ENCODE measurements at places on chromosomes 3 and 15.

- DNase-seq = peak; percentile 52
Measured at GRCh38 chr3:150022381-150023238, 51.9 kb upstream of the PFN2 start.

DNA sequence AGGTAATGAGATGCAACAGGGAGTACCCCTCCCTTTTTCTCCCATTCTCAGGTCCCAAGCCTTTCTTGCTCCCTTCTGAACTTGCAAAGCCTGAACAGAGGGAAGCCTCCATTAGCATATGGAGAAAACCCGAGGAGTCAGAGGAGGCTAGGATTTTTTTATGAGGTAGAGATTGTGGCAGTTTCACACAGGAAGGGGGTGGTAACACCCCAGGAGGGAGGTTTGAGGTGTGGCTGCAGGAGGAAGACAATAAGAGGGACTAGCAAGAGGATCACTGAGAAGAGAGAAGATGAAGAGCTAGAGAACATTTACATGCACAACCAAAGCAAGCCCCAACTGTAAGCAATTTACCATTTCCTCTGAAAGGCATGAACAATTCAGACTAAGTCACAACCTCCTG, 322.7 kb downstream of the SV2B start:
- DNase-seq = no peak

DNA sequence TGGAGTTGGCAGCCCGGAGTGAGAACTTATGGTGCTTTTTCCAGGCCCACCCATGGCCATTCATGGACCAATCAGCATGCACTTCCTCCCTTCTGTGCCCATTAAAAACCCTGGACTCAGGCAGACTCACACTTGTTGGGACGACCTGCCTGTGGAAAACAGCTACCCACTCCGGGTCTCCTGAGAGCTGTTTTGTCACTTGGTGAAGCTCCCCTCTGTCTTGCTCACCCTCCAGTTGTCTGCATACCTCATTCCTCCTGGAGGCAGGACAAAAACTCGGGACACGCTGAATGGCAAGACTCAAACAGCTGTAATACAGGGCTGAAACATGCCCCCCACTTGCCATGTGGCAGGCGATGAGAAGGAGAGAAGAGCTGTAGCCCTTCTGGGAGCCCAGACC, 35.2 kb downstream of the ROPN1B start:
- no peak for DNase-seq

DNA sequence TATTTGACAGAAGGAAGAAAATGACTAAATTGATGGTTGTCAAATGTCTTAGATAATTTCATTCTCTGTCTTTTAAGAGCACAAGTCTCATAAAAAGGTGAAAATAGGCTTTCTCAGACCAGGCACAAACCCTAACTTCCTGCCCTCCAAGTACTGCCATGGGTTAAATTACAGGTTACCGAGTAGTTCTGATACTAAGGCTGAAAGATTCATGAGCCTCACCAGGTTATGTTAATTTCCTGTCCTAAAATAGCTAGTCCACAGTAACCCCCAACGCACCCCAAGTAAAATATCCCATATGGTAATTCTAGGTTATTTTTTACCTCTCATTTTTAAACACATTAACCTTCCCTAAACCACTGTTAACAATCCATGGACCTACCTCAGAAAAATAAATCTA, 42.0 kb downstream of the GSK3B start:
- no peak for DNase-seq

DNA sequence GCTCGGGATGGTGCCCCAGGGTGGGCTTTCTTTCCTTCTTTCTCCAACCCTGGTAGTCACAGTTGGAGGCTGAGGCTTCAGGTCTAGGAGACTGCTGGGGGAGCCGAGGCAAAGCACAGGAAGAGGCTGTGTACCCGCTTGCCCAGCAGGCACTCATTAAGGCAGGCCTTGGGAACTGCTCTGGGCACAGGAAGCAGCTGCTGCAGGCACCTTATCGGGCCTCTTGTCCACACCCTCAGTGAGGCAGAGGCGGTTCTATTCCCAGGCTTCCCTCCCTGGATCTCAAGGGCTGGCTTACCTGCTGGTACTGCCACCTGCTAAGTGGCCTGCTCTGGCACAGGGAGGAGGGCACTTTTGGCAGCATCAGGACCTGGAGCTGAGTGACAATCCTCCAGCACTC, 15.8 kb upstream of the GRM2 start:
- DNase-seq = no peak

GRCh38 chr15:98968576-98968975, 39.0 kb downstream of the PGPEP1L start:
- DNase-seq = no peak

DNA sequence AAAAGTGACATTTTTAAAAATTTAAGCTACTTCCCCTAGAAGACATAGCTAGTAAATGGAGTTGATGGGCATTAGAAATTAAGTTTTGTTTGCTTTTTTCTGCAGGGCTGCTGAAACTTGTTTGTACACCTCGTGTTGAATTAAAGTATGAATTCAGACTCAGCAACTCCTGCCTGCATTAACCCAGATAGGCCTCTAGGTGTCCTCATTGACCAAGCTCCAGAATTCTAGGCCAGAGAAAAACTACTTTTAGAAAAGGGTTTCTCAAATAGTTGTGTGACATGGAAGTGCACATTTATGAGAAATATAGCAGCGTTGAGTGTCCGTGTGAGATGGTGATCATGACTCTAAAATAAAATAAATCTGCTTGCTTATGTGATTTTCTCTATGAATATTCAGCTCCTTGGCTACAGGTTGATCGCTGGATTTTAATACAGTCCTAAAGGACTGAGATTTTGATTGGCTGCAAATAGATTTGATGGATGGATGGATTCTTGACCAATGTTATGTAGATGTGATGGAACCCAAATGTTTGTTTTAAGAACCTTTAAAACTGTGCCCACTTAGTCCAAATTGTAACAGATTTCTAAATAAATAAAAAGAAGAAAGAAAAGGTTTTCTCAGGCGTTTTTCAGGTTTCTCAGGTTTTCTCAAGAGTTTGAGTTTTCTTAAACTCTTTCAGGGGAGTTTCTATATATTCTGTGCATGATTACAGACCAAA, 39.4 kb upstream of the LMOD3 start:
- peak; percentile 28 for DNase-seq

DNA sequence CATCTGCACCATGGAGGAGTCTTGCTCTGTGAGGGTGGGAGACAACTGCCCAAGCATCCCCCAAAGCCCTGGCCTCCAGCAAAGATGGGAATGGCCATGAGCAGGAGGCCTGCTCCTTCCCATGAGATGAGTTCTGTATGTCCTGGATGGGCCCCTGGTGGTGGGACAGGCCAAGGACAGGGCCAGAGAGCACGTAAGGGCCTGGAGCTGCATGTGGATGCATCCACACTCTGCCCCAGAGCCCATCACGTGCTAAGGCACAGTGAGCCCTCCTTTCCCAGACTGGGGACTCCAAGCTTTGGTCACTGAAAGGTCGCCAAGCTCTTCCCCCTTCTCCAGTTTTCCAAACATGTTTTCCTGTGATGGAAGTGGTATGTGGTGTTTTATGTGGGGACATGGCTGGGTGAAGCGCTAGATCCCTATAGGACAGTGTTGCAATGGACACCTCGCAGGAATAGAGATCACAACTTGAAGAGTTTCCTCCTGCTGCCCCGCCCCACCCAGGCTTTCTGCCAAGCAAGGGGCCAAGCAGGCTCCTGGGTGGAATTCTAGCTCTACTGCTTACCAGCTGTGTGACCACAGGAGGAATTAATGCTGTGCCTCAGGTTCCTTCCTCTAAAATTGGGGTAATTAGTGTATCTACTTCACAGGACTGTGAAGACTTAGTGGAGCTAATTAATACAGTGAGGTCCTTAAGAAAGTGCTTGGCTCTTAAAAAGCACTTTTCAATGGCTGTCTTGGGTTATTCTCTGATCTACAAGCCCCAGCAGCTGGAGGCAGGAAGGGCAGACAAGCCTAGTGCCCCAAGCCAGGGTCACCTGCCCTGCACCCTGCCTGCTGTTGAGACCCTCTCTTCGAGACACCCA, 106.4 kb upstream of the RPL32 start:
- DNase-seq = no peak

DNA sequence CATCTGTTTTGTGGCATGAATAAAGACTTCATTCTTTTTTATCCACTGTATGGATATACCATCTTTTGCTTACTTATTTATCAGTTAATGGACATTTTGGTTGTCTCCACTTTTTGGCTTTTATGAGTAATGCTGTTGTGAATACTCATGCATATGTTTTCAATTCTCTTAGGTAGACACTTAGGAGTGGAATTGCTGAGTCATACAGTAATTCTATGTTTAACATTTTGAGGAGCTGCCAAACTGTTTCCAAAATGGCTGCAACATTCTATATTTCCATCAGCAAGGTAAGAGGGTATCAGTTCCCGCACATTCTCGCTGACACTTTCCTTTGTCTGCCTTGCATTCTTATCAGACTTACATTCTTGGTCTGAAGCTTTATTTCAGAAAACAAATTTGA, 191.1 kb downstream of the WNT5A start:
- no peak for DNase-seq

- DNase-seq = peak; percentile 41
Measured at GRCh38 chr3:1609416-1609815, 489.2 kb upstream of the CNTN4 start.

GRCh38 chr3:106720510-106720909, 656.7 kb upstream of the CCDC54 start:
- no peak for DNase-seq

GRCh38 chr3:152834776-152835600, at the start of gene P2RY1:
P2RY1 (plus strand) TSS chr3:152835131; CDS start chr3:152835783, 652 bp downstream.
- peak; percentile 13 for DNase-seq

- no peak for DNase-seq
Measured at GRCh38 chr3:194584320-194584776, 48.9 kb downstream of the TMEM44 start.

DNA sequence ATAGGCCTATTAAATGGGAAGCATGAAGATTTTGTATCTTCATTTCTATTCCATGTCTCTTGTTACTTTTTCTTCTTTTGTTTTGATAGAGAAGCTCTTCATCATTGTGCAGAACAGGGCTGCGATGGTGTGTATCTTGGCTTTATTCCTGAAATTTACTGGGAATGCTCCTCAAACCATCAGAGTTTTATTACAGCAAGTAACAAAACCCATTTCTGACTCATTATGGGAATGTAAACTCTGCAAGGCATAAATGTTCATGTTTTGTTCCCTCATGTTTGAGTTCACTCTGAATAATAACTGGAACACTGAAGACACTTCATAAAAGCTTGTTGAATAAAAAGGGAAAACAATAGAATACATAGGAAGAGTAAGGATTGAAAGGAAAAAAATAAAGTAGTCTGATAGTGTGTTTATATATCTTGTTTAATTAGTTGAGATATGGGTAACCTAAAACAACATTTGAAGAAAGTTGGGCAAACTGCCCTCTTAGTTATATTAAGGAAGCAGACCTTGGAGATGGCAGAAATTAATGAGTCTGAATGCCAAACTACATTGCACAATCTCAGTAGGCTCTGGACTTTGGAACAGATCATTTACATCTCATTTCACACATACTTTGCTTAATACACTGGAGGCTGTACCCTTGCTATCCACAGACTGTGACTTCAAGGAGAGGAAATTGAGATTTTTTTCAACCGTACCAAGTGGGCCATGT, 521.5 kb downstream of the GRM7 start:
- peak; percentile 3 for DNase-seq

Measured in NCI-H345 (cell line).